Lung (tissue), 17 donors: ENCODE measurements at places on chromosomes 12 and 14. TPM values are rescaled to one million over a fixed set of nuclear protein-coding genes. Genes with fewer than 3 reads are reported as not detected.

- no peaks in the 10 kb centered on the region for H3K4me1 ChIP-seq
- no peak for DNase-seq
- H3K4me3 ChIP-seq: no peak overlapping the region
- peaks cover 91% of the 10 kb centered on the region for H3K27me3 ChIP-seq
- no peak overlapping the region for H3K27ac ChIP-seq
Observed at GRCh38 chr14:56798447-56799342, 11.6 kb downstream of the OTX2 start.

DNA sequence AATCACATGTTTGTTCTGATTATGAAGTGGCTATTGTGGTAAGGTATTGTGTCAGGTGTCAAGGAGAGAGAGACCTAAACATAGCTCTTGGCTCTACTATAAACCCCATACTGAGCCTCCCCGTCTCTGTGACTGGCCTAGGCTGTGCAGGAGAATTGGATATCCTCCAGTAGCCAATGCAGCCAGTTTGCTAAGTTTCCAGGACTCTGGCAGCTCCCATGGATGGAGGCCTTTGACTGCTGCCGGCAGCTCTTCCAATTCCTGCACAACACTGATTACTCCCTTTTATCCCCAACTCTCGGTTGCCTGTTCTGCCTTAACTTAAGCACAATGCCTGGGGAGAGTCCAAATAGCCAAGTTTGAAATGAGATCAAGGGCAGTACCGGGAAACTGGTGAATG is 59.3 kb downstream of the ABCC9 start:
- no peaks in the 10 kb centered on the region for H3K36me3 ChIP-seq
- no peaks in the 10 kb centered on the region for H3K27me3 ChIP-seq
- DNase-seq: no peak
- H3K4me1 ChIP-seq: peaks cover 2% of the 10 kb centered on the region
- no peak overlapping the region for H3K4me3 ChIP-seq

DNA sequence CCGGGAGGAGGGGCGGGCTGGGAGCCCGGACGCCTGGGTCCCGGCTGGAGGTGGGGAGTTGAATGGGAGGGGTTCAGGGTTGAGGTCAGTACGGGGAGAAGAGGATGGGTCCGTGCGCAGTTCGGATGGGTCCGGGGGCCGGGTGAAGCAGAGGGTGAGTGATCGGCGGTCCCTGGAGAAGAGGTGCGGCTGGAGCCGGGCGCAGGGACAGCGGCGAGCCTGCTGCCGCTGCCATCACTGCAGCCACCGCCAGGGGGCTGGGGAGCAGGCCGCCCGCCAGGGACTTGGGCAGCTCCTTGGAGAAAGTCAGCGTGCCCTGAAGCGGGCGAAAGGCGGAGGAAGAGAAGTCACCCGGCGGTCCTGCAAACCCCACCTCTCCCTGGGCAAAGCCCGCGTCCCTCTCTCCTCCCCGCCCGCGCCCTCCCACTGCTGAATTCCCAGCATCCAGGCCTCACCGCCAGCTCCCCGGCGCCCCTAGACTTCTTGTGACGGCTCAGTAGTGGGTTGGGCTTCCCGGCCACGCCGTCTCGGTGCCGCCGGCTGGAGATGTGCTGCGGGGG is 6.0 kb upstream of the GPR84 start:
- H3K27me3 ChIP-seq: no peaks in the 10 kb centered on the region
- no peak overlapping the region for H3K4me3 ChIP-seq
- H3K4me1 ChIP-seq: peaks cover 22% of the 10 kb centered on the region
- H3K27ac ChIP-seq: no peak overlapping the region

- peak; percentile 9 for DNase-seq
- no peaks in the 10 kb centered on the region for H3K36me3 ChIP-seq
- H3K4me3 ChIP-seq: no peak overlapping the region
- no peaks in the 10 kb centered on the region for H3K4me1 ChIP-seq
- H3K27ac ChIP-seq: no peak overlapping the region
Observed at GRCh38 chr12:27359578-27360340, 27.1 kb downstream of the BMAL2 start.

DNA sequence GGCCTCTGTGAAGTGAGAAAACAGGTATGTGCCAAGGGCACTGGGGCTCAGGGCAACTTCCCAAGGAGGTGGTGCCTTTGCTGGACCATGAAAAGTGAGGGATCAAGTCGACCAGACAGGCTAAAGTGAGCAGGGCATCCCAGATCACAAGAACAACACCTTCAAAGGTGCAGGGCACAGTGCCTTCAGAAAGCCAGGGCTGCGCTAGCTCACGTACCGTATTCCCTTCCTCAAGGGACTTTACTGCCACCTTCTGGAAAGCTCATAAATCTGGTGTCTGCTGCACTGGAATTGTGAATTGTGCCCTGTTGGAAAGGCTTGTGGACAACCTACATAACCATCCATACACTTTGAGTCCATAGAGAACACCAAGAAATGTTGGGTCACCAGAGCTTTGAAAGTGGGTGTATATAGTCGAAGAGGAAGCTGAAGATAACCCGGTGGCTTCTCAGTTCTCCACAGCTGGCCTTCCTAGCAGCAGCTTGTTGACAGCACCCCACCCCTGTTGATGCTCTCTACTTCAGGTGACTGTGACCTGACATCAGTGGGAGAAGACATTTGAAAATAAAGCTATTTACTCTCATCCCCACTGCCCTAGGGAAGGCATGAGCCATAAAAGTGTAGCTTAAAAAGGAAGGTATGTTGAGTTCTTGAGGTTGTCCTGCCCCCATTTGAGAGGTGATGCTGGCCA is 24.5 kb downstream of the FIGNL2 start:
- no peak overlapping the region for H3K4me3 ChIP-seq
- H3K36me3 ChIP-seq: peaks cover 2% of the 10 kb centered on the region
- H3K4me1 ChIP-seq: peaks cover 13% of the 10 kb centered on the region
- no peaks in the 10 kb centered on the region for H3K27me3 ChIP-seq

DNA sequence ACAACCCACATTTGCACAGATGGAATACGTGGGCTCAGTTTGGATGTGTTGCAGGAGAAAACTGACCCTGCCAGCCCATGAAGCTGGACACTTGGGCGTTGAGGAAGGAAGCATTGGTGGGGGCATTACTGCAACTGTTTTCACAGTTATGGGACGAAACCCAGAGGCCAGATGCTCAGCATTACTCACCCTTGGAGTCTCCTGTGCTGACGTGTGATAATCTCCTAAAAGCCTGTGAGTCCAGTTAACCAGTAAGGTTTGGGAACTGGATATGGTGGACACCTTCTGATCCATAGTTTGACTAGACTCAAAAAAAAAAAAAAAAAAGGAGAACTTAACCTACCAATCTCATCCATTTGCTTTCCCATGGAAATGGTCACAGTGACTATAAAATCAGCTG is 52.8 kb upstream of the EGLN3 start:
- H3K4me3 ChIP-seq: no peak overlapping the region
- DNase-seq: no peak
- H3K27me3 ChIP-seq: no peaks in the 10 kb centered on the region
- no peak overlapping the region for H3K27ac ChIP-seq

Gene HCAR3
- polyA plus RNA-seq: 0.47 TPM

Gene CALCOCO1
- polyA plus RNA-seq: 65.5 TPM

Gene FOXA1
- polyA plus RNA-seq: 14.3 TPM

Gene TMEM229B
- 3.5 TPM for polyA plus RNA-seq

DNA sequence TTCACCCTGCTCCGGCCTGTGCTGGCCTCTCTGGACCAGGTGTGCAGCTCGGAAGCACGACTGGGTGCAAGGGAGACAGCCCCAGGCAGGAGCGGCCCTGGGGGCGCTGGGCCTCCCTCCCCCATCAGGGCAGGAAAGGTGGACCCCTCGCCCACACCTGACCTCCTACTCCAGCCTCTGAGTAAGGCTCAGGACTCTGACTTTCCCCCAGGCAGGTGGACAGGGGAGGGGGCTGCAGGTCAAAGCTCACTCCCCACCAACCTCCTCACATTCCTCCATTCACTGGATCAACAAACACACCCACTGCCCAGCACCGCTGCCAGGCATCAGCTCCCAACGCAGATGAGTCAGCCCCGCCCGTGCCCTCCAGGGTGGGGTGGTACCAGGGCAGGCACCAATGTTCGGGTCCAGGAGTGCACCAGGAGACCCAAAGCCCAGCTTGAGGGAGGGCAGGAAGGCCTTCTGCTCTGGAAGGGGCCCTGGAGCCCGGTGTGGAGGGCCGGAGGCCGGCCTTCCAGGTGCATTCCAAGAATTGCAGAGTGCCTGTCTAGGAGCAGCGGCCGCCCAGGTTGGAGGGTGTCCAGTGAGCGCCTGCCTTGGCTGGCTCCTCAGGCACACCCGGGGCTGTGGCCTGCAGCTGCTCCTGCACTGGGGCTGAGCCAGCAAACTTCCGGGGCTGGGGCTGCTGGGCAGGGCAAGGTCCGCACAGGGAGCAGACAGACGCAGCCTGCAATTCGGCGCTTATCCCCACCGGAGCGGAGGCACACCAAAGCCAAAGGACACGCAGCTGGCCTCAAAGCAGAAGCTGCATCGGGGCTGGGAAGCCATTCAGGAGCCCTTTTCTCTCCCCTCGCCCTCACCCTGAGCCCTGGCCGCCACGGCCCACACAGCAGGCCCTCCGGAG is 1.6 kb upstream of the INF2 start:
- no peaks in the 10 kb centered on the region for H3K27me3 ChIP-seq
- H3K4me1 ChIP-seq: peaks cover 43% of the 10 kb centered on the region
- no peaks in the 10 kb centered on the region for H3K36me3 ChIP-seq
- DNase-seq: peak; percentile 62

- H3K4me3 ChIP-seq: no peak overlapping the region
- no peaks in the 10 kb centered on the region for H3K36me3 ChIP-seq
- H3K27ac ChIP-seq: no peak overlapping the region
- H3K27me3 ChIP-seq: no peaks in the 10 kb centered on the region
- DNase-seq: no peak
Observed at GRCh38 chr12:116642106-116642505, 82.9 kb downstream of the MAP1LC3B2 start.

DNA sequence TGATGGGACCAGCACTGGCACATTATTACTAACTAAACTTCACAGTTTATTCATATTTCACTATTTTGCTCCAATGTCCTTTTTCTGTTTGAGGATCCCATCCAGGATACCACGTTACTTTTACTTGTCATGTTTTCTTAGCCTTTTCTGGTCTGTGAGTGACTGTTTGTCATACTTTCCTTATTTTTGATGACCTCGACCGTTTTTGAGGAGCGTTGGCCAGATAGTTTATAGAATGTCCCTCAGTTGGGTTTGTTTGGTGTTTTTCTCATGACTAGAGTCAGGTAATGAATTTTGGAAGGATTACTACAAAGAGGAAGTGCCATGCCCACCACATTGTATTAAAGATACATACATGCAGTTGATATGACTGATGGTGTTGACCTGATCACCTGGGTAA is 199.4 kb upstream of the CCND2 start:
- no peaks in the 10 kb centered on the region for H3K27me3 ChIP-seq
- no peak for DNase-seq
- H3K4me3 ChIP-seq: no peak overlapping the region
- H3K4me1 ChIP-seq: no peaks in the 10 kb centered on the region
- H3K36me3 ChIP-seq: no peaks in the 10 kb centered on the region

GRCh38 chr12:111404362-111405148 is 1.2 kb upstream of the SH2B3 start:
- peak overlapping the region; percentile 52 for H3K27ac ChIP-seq
- DNase-seq: no peak
- H3K27me3 ChIP-seq: no peaks in the 10 kb centered on the region

DNA sequence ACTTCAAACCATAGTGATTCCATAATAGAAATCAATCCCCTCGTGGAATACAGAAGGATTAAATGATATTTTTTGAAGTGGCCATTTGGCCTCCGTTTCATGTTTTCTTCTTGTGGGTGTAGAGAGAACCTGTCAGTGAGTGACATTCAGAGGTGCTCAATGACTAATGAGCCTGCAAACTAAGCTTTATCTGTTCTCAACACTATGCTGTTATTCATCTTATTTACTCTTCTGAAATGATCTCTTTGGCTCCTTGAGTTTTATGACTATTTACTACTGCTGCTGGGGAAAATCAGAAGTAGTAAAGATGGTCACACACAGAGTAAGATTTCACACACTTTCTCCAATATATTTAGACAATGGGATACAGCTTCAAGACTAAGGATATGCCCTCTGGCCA is 30.4 kb downstream of the ATP2B1 start:
- no peaks in the 10 kb centered on the region for H3K4me1 ChIP-seq
- no peak overlapping the region for H3K4me3 ChIP-seq
- DNase-seq: no peak
- no peaks in the 10 kb centered on the region for H3K27me3 ChIP-seq
- H3K27ac ChIP-seq: no peak overlapping the region

DNA sequence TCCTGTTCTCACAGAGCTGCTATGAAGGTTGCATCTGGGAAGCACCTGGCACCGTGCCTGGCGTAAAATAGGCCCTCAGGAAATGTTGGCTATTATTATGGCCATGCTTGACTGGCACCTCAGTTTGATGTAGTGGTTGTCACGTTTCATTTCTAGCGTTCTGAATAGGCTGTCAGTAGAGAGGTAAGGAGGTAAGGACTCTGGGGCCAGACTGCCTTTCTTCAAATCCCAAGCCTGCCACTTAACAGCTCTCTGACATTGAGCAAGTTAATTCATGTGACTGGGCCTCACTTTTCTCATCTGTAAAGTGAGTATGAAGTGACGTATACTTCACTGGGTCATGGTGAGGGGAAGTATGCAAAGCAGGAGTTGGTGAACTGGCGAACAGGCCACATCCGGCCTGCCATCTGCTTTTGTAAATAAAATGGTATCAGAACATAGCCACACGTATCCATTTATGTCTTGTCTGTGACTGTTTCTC is 196.2 kb downstream of the CACNA1C start:
- peak overlapping the region; percentile 54 for H3K27ac ChIP-seq
- no peaks in the 10 kb centered on the region for H3K36me3 ChIP-seq
- no peak for DNase-seq
- H3K4me3 ChIP-seq: no peak overlapping the region
- peaks cover 26% of the 10 kb centered on the region for H3K4me1 ChIP-seq
- no peaks in the 10 kb centered on the region for H3K27me3 ChIP-seq

GRCh38 chr12:82730953-82731459 is 44.3 kb downstream of the TMTC2 start:
- H3K27ac ChIP-seq: no peak overlapping the region
- H3K4me3 ChIP-seq: no peak overlapping the region

Gene BDKRB2
- polyA plus RNA-seq: 5.8 TPM

Gene EIF2S3B
- 0.38 TPM for polyA plus RNA-seq

Gene DCP1B
- polyA plus RNA-seq: 4.2 TPM

DNA sequence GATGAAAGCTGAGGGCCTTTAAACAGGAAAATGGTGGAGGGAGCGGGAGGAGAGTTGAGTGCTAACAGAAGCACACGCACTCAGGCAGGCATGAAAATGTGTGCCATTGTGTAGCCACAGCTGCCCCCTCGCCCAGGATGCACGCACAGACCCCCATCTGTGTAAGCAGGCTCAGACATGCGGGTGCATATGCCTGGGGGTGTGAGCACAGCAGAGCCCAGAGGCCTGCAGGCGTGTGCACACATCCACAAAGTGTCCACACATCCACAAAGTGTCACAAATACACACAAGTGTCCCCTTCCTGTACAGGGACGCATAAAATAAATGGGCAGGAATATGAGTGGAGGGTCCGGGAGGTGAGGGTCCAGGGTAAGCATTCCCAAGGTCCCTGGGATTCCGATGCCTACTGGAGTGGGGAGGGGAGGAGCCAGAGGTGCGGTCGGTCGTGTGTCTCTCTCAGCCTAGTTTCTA is 805 bp upstream of the KRT7 start:
- H3K27ac ChIP-seq: no peak overlapping the region
- peaks cover 37% of the 10 kb centered on the region for H3K27me3 ChIP-seq
- DNase-seq: no peak
- H3K36me3 ChIP-seq: no peaks in the 10 kb centered on the region

Gene DYRK4
- polyA plus RNA-seq: 30.5 TPM

Gene TCP11L2
- polyA plus RNA-seq: 7.1 TPM

Gene MGAT4C
- 0.01 TPM for polyA plus RNA-seq

- no peak overlapping the region for H3K27ac ChIP-seq
- no peaks in the 10 kb centered on the region for H3K36me3 ChIP-seq
- H3K4me1 ChIP-seq: peaks cover 1% of the 10 kb centered on the region
- H3K27me3 ChIP-seq: peaks cover 27% of the 10 kb centered on the region
Observed at GRCh38 chr14:34104489-34105397, 153.9 kb upstream of the EGLN3 start.
